ENCODE measurements at places on chromosomes 2 and 18. TPM values are rescaled to one million over a fixed set of nuclear protein-coding genes. Genes with fewer than 3 reads are reported as not detected.

GLI2 gene
- 42.9 TPM for total RNA-seq

ZAP70 gene
- total RNA-seq, result 0.73 TPM

GRCh38 chr2:128179461-128179755 is 88.4 kb downstream of the UGGT1 start:
- DNase-seq, result no peak

DNA sequence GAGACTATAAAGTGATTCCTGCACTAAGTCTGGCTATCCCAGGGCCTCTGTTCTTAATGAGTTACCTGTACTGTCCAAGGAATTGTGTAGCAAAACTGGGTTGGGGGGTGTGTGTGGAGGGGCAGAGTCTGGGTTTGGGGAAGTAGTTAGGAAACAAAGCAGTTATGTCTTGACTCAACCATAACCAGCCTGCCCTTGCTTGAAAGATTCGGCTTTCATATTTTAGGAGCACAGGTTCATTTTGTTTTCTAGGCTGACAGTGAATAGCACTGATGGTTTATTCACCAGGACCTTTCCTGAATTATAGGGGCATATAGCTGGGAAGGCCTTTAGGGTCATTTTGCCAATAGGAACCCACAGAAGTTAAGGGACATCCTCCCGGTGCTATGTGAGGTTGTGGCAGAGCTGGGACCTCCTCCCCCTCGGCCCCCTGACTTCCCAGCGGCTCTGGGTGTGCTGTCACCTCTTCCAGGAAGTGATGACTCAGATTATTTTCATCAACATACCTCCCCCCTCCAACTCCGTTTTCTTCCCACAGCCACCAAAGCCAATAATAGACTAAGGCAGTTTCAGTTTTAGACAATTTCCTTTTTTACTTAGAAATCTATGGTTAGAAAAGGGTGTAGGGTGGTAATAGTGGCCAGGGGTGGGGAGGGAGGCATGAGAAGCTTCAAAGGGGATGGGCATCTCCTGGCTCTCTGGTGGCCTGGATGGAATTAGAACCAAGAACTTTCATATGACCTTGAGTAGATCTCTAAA is 44.8 kb downstream of the SETBP1 start:
- DNase-seq, result peak; percentile 53

GRCh38 chr2:119198240-119198840 is 25.3 kb upstream of the STEAP3 start:
- DNase-seq, result peak; percentile 75

ADNP2 gene
- total RNA-seq, result 20.5 TPM

SLC4A3 gene
- 11.2 TPM for total RNA-seq

- DNase-seq, result peak; percentile 21
These were observed 47.0 kb downstream of the CRYGD start for GRCh38 chr2:208077276-208077675.

DNA sequence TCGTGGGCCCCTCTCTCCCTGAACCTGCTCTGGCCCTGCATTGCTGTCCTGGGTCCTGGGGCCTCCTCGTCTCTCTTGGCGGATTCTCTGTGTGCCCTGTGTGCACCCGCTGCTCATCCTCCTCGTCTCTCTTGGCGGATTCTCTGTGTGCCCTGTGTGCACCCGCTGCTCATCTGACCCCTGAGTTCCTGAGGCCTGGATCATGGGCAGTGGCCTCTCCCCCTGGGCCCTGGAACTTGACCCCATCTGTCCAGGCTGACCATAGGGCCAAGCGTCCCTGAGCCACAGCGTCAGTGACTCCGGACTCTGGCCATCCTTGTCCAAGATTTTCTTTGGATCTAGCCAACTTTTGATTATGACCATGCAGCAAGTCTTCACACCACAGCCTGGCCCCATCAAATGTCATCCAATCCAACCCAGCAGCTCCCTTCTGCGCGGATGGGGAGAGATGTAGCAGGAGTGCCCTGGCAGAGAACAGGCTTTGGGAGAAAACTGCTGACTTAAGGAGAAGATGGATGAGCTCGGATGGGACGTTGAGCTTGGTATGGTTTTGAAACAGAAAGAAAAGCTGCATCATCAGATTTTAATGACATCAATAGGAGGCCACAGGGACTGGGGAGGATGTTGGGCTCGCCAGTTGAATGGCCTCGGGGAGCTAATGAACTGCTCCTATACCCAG is 455.1 kb upstream of the HS6ST1 start:
- no peak for DNase-seq

REG3G gene
- not detected for total RNA-seq

DPP10 gene
- total RNA-seq, result 1.3 TPM

SKA1 gene
- 2.6 TPM for total RNA-seq

DNA sequence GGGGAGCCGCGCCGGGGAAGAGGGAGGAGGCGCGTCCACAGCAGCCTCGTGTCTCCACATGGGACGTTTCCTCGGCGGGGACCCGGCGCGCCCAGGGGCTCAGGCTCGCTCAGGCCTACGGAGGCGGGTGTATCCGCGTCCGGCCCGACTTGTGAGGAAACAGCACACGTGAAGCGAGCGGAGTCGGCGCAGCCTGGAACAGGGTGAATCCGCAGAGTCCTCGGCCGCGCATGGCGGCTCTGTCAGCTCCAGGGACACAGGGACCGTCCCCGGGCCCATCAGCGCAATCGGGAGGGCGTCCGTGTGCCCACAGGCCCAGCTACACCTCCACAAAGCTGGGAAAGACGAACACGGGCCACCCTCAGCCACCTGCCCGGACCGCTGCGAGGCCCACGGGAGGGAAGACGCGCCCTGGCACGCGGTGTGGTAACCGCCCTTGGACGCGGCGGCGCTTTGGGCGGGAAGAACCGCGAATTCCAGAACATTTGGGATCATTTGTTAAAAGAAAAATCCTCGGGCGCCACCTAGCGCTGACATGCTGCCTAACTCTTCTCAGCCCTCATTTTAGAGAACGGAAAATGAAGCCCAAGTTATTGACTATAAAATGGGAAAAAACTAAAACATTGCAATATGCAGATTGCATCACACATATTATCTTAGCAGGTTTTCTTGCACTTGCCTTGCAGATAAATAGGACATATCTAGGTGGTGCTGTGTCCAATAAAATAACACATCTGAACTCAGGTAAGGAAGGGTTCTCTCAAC is 40.4 kb downstream of the TMEM18 start:
- DNase-seq, result peak; percentile 20

GRCh38 chr18:50469380-50469781 is 90.5 kb upstream of the MAPK4 start:
- no peak for DNase-seq

ST8SIA5 gene
- 0.36 TPM for total RNA-seq

CCDC150 gene
- total RNA-seq, result 4.4 TPM

PELI1 gene
- 23.8 TPM for total RNA-seq

GRCh38 chr2:71499691-71500090 is 46.3 kb downstream of the DYSF start:
- no peak for DNase-seq

DNA sequence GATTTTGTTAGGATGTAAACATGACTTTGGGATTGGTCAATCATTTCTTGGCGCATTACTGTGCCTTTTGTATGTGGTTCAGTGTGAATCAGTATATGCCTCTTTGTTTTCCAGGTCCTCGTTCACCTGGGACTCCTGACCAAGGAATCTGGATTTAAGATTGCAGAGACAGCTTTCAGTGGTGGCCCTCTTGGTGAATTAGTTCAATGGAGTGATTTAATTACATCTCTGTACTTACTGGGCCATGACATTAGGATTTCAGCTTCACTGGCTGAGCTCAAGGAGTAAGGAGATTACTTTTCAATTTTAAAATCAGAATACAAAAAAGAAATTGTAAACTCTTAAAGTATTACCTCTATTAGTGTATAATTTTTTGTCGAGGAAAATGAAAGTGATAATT is 87.6 kb downstream of the MGAT5 start:
- no peak for DNase-seq

DNA sequence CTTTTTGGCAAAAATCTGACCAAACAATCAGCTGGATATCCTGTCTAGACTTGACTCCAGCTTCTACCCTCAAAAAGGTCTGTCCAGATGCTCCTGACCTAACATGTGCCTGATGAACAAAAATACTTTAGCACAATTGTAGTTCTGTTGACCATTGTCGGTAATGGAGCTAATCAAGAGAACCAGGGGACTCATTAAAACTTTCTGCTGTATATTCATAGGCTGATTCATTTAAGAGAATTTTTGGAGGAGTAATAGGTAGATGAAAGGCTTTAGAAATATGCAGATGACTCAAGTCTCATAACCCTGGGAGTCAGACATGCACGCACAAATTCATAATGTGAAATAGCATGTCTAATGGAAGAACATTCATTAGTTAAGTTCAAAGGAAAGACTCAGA is 514.2 kb downstream of the TXNL1 start:
- peak; percentile 96 for DNase-seq

GRCh38 chr2:232875256-232876121 is 5.4 kb downstream of the SNORC start:
- no peak for DNase-seq

DNA sequence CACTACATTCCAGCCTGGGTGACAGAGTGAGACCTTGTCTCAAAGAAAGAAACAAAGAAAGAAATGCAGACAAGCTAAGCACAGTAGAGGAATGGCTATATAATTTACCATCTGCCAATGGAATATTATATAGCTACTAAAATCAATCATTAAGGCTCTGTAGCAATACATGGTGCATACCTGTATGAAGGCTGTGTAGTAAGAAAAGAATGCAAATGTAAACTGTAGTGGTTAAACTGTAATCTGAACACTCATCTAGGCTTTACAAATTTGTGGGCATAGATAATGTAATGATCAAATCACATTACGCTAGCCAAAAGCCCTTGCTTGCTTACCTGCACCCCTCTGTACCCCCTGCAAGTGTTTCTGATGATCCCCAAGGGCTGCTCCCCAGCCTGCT is 230.9 kb downstream of the LTBP1 start:
- peak; percentile 41 for DNase-seq

PIEZO2 gene
- 5.3 TPM for total RNA-seq

MDH1B gene
- total RNA-seq, result 1.9 TPM

CCDC148 gene
- total RNA-seq, result 2.4 TPM

DNA sequence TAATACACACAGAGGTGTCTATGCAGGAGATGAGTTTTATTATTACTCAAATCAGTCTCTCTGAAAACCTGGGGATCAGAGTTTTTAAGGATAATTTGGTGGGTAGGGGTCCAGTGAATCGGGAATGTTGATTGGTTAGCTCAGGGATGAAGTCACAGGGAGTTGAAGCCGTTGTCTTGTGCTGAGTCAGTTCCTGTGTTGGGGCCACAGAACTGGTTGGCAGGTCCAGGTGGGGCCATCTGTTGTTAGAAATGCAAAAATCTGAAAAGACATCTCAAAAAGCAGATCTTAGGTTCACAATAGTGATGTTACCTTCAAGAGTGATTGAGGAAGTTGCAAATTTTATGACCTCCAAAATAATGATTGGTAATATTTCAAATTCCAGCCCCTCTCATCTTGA is 86.9 kb downstream of the VSNL1 start:
- DNase-seq, result no peak

- DNase-seq, result no peak
These were observed 202.7 kb downstream of the ACKR3 start for GRCh38 chr2:236772220-236772837.

GRCh38 chr18:21894619-21895367 is 154.2 kb downstream of the MIB1 start:
- DNase-seq, result no peak

DNA sequence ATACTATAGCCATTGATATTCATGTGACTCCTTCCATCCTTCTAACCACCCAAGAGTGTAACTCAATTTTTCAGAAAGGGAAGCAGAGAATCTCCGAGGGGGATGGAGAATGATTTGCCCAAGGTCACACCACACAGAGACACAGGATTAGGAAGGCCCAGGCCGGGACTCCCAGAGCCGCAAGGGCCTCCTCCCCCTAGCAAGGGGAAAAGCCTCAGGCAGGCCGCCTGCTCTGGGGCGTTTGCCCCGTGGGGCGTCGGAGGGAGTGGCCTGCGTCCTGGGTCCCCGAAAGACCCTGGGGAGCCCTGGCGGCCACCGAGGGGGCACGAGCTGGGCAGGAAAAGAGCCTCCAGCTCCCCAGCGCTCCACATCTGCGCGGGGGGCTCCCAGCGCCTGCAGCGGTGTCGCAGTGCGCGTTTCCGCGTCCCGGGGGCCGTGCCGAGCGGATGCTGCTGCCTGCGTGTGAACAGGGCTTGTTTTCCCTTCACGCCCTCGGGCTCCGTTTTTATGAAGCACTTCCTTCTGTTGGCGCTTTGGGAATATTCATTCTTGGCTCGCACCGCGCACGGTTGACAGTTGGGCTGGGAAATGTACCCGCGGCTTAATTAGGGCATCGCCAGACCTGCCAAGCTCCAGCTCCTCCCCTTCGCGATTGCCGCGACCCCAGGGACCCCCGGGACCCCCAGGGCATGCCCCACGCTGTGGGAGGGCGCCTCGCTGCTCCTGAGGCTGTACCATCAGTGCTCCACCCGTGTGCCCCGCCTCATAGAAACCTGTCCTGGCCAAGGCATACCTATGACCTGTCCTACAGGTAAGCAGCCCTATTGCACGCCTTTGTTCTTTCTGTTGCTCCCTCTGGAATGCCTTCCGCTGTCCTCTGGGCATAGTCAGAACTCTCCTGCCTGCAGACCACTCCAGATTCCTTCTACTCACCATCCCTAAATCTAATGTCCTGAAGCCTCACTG is 158.9 kb upstream of the GLI2 start:
- DNase-seq, result no peak

DNA sequence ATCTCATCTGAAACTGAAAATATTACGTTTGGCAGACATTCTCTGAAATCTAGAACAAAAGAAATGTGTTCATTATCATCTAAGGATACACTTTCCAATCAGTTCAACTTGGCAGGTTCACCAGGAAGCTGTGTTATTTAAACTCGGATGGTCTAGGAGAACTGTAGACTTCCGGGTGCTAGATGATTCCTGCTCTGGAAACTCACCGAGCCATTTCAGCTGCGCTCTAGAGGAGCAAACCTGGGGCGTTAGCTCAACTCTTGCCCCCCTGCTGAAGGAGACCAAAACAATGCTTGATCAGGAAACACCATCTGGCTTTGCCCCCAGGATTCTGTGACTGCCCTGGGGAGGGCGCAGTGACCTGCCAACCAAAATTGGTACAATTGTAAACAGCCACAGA is 22.9 kb downstream of the MLPH start:
- no peak for DNase-seq

- DNase-seq, result no peak
These were observed 576.5 kb downstream of the NRXN1 start for GRCh38 chr2:50455351-50455939.

XRCC5 gene
- total RNA-seq, result 249 TPM

GRCh38 chr2:152046940-152047339 is 51.9 kb downstream of the CACNB4 start:
- no peak for DNase-seq

GRCh38 chr2:84217456-84217855 is 241.6 kb downstream of the SUCLG1 start:
- DNase-seq, result no peak

ADD2 gene
- 4.8 TPM for total RNA-seq

ABCB11 gene
- 0.02 TPM for total RNA-seq

DNA sequence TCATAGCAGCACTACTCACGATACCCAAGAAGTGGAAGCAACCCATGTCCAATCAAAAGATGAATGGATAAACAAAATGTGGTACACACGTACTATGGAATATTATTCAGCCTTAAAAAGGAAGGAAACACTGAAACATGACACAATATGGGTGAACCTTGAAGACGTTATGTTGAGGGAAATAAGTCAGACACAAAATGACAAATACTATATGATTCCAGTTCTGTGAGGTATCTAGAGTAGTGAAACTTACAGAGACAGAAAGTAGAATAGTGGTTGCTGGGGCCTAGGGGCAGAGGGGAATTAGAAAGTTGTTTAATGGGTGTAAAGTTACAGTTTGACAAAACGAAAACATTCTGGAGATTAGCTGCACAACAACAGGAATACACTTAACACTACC is 24.7 kb downstream of the TLK1 start:
- no peak for DNase-seq

GRCh38 chr18:12652861-12653401 is 5.0 kb downstream of the SPIRE1 start:
- DNase-seq, result no peak

All from astrocyte (in vitro differentiated cells and primary cell).